ENCODE measurements at places on chromosomes 3 and 15. TPM values are rescaled to one million over a fixed set of nuclear protein-coding genes. Genes with fewer than 3 reads are reported as not detected.

DNA sequence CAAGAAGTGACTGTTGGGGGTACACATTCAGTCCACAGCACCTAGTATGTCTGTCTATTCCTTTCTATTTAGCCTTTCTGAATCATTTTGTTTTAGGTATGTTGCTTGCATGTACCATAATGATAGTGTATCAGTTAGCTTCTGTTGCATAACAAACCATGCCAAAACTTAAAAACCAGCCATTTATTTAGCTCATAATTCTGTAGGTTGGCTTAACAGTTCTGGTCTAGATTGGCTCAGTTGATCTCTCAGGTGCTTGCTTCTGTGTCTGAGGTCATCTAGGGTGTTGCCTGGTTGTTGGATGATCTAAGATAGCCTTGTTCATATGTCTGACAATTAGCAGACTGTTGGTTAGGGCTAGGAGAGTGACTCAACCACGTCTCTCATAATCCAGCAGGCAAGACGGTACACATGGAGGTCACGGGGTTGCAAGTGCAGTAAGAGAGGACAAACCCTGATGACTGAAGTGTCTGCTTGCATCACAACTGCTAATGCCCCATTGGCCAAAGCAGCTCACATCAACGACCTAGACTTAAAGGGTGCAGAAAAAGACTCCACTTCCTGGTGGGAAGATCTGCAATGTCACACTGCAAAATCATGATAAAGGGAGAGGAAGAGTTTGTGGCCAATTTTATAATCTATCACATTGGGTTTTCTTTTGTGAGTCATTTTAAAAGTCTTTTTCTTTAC is 6.8 kb upstream of the PDCD6IP start:
- DNase-seq: peak; percentile 29

DNA sequence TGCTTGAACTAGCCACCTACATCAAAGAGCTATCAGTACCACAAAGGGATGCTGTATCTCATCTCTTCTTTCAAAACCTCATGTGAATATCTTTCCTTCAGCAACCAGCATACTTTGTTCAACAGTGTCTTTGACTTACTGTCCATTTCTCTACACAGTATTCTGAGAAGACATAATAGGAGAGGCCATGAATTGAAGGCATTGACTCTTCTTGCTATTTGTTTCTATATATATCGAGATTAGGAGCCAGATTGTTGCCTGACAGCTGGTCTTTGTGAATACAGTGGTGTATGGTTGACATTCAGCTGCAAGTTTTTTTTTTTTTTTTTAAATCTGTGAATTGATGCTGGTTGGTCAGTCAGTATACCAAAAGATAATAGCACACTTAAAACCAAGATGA is 12.1 kb upstream of the CSRNP1 start:
- no peak for DNase-seq

DNA sequence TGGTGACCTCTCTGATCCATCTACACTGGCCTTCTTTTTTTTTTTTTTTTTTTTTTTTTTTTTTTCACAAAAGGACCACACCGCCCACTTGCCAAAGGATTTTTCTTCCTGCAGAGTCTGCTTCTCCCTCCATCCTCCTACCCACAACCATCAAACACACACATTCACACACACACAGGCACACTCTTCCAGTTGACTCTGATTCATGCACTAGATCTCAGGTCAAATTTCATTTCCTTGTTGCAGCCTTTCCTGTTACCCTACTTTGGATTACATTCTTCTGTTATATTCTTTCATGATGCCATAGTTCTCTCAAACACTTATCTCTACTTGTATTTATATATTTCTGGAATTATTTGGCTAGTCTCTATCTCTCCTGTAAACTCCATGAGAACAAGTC is 133.9 kb downstream of the STAC start:
- peak; percentile 65 for DNase-seq

DNA sequence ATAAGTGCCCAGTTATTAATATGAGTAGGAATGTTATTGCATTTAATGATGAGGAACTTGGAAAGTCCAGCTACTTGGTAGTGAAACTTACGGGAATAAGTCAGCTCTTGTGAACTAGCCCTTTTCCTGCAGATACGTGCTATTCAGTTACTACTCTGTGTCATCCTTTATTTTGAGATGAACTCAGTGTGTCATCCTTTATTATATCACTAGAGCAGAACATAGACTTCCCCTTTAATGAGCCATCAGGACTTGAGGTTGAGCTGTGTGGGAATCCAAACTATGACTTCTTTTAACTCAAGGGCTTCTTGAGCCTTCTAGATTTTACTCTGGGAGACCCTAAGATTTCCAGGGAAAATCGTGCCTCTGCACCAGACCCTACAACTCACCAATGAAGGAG is 3.6 kb downstream of the ACTC1 start:
- DNase-seq: no peak

DNA sequence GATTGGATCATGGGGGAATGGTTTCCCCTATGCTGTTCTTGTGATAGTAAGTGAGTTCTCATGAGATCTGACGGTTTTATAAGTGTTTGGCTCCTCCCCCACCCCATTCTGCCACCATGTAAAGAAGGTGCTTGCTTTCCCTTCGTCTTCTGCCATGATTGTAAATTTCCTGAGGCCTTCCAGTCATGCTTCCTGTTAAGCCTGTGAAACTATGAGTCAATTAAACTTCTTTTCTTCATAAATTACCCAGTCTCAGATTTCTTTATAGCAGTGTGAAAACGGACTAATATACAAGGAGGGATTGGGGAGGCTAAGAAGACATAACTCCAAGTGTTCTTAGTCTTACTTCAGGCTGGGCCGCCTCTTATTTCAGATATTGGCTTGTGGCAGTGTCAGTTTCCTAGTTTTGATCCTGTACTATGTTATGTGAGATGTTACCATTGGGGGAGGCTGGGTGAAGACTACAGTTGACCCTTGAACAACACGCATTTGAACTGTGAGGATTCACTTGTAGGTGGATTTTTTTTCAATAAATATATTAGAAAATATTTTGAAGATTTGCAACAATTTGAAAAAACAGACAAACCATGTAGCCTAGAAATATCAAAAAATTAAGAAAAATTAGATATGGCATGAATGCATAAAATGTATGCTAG is 44.9 kb downstream of the NMD3 start:
- no peak for DNase-seq

DNA sequence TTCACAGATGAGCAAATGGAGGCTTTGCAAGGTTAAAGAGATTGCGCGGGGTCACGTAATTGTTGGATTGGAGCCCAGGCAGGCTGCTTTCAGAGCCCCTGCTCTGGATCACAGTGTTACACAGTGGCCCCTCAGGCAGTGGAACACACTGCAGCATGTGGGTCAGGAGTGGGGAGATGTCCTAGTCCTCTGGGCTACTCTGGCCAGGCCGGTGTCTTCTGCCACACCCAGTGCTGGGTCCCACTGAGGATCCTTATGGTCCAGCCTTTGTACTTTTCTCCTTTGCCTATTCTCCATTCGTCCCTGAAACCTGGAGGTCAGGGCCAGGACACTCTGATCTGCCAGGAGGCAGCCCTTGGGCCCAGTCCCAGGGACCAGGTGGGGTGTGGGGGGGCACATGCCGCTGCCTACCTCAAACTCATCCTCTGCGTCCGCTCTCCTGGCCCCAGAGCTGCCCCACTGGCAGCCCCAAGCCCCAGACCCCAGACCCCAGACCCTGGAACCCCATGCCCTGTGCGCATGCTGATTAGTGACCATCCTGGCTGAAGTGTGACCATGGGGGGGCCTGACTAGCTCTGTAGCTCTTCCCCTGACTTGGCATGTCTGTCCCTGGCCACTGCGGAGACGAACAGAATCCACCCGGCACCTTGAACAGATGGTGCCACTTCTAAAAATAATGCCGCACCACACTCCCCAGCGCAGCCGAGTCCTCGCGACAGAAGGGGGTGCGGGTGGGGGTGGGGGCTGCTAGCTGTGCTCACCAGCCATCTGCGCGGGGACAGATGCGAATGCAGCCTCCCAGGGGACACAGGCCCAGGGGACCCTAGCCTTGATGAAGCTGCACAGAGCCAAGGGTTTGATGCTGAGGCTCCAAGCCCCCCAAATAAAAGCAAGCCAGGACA is 41.6 kb downstream of the ATP2B2 start:
- DNase-seq: no peak

Gene DNASE1L3
- not detected for polyA plus RNA-seq

Gene SLC24A5
- not detected for polyA plus RNA-seq

Gene SENP8
- polyA plus RNA-seq: 3.0 TPM

Gene CGGBP1
- polyA plus RNA-seq: 70.8 TPM

Gene ITGB5
- 99.7 TPM for polyA plus RNA-seq

Gene ARGFX
- polyA plus RNA-seq: not detected

Gene RARRES1
- polyA plus RNA-seq: 27.7 TPM

Gene FSIP1
- 0.50 TPM for polyA plus RNA-seq

Gene MINAR1
- polyA plus RNA-seq: 0.58 TPM

Gene C3orf22
- not detected for polyA plus RNA-seq
